Stimulated activated CD4-positive, alpha-beta T cell treated with anti-CD3 and anti-CD28 coated beads, Interleukin-1b, Interleukin-23, amount 100 ng/mL, for 24 hours (primary cell): ENCODE measurements at places on chromosomes 1 and 21.

GRCh38 chr1:64487061-64487460, 17.1 kb downstream of the CACHD1 start:
- no peak for DNase-seq

DNA sequence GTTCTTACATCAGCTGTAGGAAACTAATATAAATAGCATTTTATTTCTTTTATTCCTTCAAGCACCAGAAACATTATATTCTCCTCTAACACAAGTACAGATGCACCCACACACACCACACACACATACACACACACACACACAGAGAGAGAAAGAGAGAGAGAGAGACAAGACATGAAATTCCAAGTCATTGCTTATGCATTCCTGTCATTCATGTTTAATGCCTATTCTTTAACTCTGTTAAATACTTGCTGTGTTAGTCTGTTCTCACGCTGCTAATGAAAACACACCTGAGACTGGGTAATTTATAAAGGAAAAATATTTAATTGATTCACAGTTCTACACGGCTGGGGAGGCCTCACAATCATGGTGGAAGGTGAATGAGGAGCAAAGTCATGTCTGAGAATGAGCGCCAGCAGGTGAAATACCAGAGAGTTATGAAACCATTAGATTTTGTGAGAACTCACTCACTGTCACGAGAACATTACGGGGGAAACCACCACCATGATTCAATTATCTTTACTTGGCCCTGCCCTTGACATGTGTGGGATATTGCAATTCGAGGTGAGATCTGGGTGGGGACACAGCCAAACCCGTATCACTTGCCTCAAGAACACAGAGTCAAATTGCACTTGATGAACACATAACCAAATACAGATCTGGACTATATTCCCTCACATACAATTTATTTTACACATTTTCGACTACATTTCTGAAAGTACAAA, 1058.1 kb upstream of the TMPRSS15 start:
- no peak for DNase-seq

GRCh38 chr1:179129702-179130473, 48.0 kb downstream of the TOR3A start:
- no peak for DNase-seq

DNA sequence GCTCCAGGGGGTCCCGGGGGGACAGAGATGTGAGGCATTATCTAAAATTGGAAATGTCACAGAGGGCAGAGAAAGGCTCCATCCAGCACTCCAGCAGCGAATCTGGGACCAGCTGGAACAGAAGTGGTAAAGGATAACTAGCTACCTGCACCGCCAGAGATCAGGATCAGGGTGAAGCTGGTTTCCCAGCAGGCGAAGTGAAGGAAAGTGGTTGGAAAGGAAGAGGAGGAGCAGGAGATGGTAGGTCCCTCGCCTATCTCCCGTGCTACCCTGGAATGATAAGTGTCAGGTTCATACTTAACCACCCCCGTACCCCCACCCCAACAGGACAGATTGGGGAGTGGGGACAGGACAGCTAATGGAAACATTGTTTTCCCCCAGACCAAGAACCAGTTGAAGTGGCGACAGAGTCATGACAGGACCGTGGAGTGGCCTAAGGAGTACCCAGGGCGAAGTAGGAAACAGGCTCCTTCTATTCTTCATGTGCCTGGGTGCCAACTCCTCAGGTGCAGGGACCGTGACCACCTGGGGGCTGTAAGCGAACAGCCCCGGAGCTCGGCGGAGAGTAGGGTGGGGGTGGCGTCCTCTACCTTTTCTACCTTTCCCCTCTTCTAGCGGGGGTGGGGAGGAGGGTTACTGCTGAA, 717 bp downstream of the B4GALT3 start:
- no peak for DNase-seq

- no peak for DNase-seq
These were observed 126.3 kb downstream of the PLPP3 start for GRCh38 chr1:56453016-56453415.

- no peak for DNase-seq
These were observed 147.8 kb upstream of the MAP1LC3C start for GRCh38 chr1:242146652-242147051.

DNA sequence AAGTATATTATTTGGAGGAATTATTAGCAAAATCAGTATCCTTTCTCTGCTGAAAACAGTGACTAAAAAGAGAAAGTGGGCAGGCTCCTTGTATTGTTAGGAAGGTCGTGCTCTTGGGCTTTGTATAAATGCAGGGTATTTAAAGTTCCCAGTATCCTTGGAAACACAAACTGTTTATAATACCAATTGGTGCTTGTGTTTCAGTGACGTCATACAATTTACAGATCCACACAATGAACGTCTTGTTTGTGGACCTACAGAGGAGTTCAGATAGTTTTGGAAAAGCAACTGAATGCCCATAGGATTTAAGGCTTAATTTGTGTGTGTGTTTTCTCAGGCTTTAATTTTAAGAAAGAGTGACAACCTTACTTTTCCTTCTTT, 168.2 kb downstream of the RASAL2 start:
- DNase-seq, result no peak

- no peak for DNase-seq
These were observed 4.9 kb upstream of the BEST4 start for GRCh38 chr1:44792736-44793502.

- DNase-seq, result no peak
These were observed 10.2 kb downstream of the BMP8A start for GRCh38 chr1:39501666-39502065.

- DNase-seq, result no peak
These were observed 68.6 kb downstream of the RPAP2 start for GRCh38 chr1:92367496-92367895.

DNA sequence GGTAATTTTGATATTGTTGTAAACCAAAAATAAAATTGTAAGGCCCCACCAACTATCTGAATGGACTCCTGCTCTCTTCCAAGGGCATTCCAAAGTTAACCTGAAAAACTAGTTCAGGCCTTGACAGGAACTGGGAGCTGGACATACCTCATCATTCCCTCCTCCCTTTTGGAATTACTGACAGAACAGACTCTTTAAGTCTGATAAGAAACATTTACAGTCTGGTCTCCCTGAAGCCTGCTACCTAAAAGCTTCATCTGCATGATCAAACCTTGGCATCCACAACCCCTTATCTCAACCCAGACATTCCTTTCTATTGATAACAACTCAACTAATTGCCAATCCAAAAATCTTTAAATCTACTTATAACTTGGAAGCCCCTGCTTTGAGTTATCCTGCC, 123.8 kb downstream of the TLR5 start:
- no peak for DNase-seq

DNA sequence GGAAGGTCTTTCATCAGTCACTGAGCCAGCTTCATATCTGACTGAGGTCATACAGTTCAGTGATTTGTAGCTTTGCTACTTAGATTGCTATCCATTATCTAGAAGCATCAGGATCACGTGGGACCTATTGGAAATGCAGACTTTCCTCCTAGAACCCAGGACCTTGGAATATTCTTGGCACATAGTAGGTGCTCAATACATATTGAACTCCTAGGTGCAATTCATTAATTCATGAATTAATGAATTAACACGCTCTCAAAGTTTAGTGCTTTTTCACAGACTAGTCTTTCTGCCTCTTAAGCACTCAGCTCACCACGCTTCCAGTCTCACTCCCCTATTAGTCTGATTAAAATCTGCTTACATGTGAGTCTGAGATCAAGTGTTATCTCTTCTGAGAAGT, 12.1 kb downstream of the METTL18 start:
- DNase-seq, result no peak

- no peak for DNase-seq
These were observed 25.8 kb downstream of the PTPN14 start for GRCh38 chr1:214525535-214526019.

- no peak for DNase-seq
These were observed 6.1 kb upstream of the AKR7A3 start for GRCh38 chr1:19294638-19295037.

DNA sequence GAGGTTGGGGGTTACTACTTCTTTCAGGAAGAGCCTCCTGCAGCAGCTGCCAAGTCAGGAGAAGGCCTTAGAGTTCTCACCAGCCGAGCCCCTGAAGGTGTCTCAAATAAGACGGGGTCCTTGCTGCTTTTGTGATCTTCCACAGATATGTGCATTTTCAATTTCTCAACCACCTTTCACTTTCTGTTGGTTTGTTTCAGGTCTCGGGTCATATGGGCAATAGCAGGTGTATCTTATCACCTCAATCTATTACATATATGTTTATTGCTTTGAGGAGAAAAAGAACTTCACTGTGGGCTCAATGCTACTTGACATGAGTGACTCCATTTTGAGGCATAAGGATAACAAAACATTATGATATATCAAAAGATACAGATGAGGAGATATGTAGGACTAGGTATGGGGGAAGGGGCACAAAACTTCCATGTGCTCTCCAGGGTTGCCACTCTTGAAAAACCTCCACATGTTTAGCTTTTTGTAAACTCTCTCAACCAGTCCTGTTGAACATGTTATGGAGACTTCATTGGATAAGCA, 1171.4 kb upstream of the ADGRL2 start:
- DNase-seq, result no peak

- no peak for DNase-seq
These were observed 121.9 kb downstream of the CYYR1 start for GRCh38 chr21:26451081-26451740.

- no peak for DNase-seq
These were observed 40.5 kb downstream of the BRINP2 start for GRCh38 chr1:177211231-177211630.

- DNase-seq, result no peak
These were observed 25.8 kb downstream of the ABCA4 start for GRCh38 chr1:94095112-94095637.

- DNase-seq, result no peak
These were observed 212.0 kb upstream of the NFIA start for GRCh38 chr1:60870269-60870865.

DNA sequence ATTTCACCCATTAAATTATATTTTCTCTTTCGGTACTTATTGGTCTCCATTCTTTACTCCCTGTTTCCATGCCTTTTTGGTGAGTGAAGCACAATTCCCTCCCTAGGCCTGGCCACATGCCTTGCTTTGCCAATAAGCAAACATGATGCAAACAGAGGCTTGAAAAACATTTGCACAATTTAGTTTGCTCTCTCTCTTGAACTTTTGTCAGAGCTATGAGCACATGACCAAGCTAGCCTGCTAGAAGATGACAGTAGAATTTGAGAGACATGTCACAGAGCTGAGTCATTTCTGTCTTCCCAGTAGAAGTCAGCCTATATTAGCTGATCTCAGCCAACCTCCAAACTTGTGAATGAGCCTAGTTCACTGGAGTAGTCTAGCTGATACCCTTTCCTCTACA, 24.6 kb downstream of the ANGPTL3 start:
- DNase-seq, result no peak

DNA sequence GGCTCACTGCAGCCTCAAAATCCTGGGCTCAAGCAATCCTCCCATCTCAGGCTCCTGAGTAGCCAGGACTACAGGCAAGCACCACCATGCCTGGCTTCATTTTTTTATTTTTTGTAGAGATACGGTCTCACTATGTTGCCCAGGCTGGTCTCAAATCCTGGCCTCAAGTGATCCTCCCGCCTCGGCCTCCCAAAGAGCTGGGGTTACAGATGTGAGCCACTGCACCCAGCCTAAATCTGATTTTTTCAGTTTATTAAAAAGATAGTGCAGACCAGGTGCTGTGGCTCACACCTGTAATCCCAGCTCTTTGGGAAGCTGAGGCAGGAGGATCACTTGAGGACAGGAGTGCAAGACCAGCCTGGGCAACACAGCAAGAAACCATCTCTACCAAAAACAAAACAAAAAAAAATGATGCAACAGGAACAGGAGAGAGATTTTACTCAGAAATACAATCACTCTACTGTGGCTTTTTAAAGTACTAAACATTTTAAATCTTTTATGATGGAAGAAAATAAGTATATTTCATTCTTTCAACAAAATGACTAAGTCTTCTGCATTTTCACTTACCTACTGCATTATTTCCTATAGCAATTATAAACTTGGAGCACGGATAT, 1.9 kb downstream of the PSMG1 start:
- no peak for DNase-seq

DNA sequence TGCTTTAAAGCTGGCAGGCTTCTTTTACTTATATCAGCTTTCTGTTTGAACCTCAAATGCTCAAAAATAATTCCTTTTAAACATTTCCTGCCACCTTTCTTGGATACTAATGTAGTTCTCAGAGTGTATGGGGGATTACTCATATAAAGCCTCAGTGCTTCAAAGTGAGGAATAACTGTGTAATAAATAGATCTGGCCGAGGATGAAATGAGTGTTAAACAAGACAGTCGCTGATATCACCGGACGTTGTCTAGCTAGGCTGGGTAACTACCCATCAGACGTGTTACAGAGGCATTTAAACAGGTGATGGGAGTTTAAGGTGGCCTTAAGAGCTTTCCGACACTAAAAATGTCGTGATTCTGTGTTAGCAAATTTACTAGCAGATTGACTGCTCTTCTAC, 53.1 kb downstream of the VANGL2 start:
- DNase-seq, result no peak

DNA sequence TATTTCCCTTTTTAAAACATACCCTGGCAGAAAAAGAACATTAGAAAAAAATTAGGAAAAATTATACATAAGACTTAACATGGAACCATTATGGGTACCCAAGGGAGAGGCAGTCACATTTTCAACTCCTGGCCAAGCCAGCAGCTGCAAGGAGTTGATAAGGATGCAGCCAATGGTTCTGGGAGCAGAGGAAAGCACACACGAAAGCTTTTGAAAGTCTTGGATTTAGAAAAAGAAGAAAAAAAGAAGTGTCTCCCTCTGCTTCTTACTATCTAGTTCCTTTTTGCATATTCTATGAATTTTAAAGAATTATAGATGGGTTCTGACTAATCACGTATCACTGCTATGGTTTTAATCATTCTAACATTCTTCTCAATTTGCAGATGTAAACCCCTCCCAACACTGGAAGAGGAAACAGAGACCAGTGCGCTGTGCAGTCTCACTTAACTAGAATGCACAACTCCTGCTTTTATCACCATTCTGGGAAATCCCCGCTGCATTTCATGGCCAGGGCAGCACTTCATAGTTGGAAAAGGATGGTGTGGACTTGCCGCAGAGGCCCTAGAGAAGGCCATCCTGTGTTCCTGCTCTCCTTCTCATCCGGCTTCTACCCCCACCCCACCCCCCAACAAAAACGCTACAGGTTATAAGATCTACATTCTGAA, 2.7 kb upstream of the CD58 start:
- no peak for DNase-seq

DNA sequence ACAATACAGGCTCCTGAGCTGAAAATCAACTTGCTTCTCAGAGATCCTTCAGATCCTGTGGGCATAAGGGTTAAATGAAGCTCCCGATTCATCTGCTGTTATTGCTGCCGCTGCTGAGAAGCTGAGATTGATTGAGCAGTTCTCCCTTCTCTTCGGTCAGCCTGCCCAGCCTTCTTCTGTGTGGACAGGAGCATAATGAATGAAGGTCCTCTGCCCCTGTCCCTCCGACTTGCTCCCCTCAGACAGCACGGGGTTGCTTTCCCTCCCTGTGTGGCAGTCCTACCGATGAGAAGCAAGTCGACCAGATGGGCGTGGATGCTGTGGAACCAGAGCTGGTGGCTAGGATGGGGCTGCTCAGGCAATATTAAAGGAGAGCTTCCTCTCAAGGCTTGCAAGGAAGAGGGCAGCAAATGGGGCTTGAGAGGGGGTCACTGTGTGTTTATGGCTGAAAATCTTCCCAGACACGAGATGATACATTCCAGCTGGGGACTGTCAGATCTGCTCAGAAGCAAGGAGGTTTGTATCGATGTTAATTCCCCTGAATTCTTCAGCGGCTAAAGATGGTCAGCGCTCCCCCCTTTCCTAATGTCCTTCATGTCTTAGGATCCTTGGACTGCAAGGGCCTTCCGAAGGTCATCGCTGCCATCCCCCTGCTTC, 63.9 kb upstream of the GOLT1A start:
- no peak for DNase-seq

GRCh38 chr1:15974855-15975254, 1.0 kb downstream of the ZBTB17 start:
- DNase-seq, result no peak
